ENCODE measurements at places on chromosomes 7 and 10.

- DNase-seq = no peak
Measured at GRCh38 chr7:70152313-70152712, 554.0 kb downstream of the AUTS2 start.

GRCh38 chr7:102471791-102472125 is 7.0 kb downstream of the POLR2J start:
- DNase-seq = no peak

DNA sequence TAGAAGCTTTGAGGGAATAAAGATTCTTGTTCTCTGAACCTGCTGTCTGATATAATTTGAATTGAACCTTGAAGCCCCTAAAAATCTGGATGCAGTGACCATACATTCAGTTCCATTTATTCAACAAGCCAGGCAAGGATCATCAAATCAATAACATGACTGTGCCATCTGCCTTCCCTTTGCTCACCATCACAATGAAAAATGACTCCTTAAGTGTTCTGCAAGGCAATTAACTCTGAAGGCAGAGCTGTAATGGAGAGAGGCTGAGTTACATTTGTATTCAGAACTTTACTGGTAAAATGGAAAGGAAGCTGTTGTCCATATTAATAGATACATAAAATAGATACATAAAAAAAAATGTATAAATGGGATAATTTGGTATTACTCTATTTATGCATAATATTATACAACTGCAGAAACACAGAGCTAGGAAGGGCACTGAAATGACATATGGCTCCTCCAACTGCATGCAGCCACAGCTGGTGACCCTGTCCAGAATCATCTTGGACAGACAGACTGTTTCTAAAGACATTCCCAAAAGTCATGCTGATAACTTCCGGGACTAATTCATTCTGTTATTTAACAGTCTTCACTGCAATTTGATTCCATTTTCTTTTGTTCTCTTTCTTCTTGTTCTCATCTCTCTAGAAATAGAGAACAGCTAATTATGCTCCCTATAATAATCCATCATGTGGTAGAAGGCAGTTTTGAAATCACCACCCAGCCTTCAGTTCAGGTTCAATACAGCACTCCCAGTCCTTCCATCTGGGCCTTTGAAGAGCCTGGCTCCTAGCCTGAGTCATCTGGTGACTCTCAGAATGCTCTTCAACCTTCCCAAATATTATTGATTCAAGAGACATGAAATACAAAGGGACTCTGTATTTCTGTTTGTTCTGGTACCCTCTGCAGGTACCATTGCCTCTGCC is 412.6 kb downstream of the GFRA1 start:
- DNase-seq = no peak

DNA sequence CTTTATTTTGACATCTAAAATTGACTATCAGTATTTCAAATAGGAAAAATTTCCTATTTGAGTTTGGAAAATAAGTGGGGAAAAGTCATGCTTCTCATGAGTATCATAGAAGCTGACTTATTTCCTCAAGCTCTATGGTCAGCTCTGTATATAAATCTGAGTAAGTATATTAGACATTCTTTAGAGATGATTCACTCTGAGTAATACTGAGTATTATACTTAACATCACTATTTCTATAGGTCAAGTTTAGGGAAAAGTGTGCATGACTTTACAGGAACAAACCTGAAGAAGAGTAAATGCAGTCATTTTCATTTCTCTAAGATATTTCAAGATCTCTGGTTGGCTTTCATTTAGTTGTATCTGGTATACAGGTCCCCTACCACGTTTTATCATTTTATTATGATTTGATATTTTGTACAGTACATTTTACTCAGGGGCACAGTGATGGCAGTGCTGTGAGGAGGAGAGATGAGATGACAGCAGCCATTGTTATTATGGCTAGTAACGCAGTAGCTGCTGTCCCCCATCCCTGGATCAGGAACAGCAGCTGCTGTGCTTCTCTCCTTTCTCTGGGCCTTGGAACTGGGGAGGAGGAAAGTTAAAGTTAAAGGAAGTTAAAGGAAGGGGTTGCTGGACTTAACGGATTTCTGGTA is 15.2 kb downstream of the SND1 start:
- no peak for DNase-seq

- DNase-seq = no peak
Measured at GRCh38 chr7:116122972-116123595, 87.3 kb upstream of the TES start.

GRCh38 chr7:140592964-140593671 is 47.5 kb downstream of the DENND2A start:
- DNase-seq = no peak

- no peak for DNase-seq
Measured at GRCh38 chr10:35493196-35494118, 111.7 kb upstream of the GJD4 start.

DNA sequence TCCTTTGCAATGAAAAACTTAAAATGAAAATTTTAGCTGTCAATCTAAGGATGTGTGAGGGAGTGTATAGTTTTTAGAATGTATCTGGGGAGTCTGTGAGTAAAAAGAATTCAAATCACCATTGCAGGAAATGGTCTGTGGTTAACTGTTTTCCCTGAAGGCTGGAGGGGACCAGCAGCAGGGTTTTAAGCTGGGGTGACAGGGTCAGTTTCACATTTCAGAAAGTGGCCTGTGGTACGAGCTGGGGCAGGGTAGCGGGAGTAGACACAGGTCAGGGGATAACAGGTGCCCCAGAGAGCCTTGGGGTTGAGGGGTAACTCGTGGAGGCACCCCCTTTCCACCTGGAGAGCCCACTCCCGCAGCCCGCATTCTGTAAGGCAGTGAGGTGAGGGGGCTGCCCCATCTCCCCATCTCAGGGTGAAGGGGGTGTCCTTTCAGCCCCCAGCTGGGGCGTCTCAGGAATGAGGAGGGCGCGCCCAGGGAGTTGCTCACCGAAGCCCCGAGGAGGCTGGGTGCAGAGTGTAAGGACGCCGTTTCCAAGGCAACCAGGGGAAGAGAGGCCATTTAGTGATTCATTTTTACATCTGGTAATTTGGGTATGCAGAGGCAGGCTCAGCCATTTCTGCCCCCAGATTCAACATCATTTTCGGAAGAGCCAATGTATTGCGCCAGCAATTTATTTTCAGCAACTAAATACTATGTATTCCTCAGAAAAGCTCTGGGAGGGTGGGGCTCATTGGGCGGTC is 168.9 kb downstream of the SLIT1 start:
- no peak for DNase-seq

DNA sequence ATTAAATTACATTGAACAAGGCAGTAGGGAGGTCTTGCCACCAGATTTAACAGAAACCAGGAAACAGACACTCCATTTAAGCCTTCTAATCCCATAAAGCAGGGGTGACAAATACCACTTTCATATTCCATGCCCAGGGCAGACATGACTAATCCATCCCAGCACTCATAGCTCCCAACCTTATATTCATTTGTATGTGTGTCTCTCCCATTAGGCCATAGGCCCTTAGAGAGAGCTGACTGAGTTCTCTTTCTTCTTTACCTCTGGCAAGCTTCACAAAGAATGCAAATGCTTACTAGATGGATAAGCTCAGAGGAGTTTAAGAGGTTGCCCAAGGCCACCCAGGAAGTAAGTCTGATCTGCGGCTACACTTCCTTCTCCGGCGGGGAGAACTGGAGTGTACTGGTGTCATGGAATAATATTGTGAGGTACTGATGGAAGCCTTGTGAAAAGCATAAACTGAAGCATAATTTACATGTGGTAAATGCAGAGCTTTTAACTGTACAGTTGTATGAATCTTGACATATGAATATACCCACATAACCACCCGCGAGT is 239.7 kb upstream of the HABP2 start:
- no peak for DNase-seq

DNA sequence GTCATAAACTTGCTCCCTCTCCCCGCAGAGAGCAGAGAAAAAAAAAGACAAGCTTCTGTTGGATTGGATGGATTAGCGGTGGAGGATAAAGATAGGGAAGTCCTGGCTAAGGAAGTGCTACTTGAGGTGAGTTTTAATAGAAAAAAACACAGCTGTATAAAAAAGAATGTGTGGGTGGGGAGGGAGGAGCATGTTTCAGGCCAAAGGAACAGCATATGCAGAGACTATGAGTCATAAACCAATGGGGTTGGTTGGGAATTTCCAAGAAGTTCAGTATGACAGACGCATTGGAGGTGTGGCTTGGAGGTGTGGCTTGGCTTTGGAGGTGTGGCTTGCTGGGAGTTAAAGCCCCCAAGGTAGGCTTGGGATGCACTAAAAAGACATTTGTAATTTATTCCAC is 103.0 kb upstream of the LSM8 start:
- peak; percentile 24 for DNase-seq

DNA sequence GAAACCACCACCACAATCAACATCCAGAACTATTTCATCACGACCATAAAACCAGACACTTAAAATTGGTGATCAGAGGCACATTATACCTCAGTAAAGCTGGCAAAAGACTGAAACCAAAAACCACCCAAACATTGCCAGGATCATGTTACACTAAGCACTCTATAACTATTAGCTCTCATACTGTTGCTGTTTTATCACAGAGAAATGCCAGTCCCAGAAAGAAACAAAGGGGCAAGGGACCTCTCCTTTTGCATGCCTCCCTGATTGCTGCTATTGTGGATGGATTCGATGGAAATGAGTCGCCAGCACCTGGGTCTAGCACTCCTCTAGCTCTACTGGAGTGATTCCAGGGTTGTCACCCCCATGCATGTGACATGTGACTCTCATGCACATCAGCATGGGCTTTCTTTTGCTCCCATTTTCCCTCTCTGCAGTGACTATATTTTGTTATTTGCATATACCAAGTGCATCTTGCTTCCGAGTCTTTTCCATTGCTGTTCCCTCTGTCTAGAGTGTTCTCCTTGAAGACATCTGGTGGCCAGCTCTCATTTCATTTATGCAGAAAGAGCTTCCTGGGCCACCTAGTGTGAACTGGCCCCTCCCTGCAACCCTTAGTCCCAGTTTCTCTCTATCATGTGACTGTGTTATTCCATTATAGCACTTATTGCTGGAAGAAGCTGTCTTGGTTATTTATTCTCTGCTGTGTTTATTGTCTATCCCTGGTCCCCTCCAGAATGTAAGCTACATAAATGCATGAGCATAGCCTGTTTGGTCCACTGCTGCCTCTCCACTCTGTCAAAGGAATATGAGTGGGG is 300.6 kb downstream of the PLXNA4 start:
- no peak for DNase-seq

- DNase-seq = no peak
Measured at GRCh38 chr10:4822208-4822607, 3.8 kb upstream of the AKR1E2 start.

- DNase-seq = no peak
Measured at GRCh38 chr10:60310740-60311139, 78.9 kb downstream of the ANK3 start.

DNA sequence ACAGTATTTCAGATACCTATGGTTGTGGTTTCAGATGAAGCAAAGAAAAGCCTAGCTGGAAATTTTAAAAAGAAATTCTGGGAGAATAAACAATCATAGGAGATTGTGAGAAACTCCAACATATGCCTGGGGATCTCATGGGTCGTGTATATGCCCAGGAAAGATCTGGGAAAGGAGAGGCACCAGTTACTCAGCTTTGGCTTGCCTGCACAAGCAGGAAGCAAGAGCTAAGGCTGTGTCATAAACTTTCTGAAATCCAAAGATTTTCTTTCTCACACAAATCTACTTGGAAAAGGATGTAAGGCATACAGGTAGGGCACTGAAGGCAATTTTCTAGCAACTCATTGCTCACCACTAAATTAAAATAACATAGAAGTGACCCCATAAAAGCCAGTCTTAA is 373.6 kb downstream of the CDC14C start:
- no peak for DNase-seq

DNA sequence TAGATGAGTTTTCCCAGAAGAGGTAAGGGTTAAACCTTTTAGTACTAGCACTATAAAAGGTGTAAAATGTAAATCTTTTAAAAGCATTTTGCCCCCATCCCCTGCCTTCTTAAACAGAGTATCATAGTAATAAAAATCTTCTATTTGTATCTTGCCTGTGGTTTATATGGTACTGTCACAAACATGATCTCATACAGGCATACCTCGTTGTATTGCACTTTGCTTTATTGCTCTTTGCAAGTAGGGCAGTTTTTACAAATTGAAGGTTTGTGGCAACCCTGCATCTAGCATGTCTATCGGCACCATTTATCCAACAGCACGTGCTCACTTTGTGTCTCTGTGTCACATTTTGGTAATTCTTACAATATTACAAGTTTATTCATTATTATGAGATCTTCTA is 198.8 kb upstream of the YAE1 start:
- no peak for DNase-seq

DNA sequence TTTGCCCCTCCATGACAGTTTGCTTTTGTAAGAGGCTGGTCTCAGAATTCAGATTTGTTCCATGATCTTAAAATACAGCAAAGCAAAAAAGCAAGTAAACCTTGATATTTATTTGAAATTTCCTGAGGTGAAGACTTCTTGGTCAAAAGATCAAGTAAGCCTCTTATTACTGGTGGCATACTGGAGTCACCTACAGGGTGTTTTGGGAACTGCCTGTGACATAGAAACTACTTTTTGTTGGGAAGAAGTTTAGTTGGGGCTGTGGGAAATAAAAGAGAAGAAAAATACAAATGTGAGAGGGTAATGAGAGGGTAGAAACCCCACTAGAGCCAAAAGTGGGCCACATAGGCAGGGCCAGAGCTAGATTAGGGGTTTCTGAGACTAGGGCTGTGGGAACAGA is 217.9 kb downstream of the OTUD1 start:
- DNase-seq = no peak

- DNase-seq = no peak
Measured at GRCh38 chr10:13404305-13404759, 56.2 kb upstream of the SEPHS1 start.

DNA sequence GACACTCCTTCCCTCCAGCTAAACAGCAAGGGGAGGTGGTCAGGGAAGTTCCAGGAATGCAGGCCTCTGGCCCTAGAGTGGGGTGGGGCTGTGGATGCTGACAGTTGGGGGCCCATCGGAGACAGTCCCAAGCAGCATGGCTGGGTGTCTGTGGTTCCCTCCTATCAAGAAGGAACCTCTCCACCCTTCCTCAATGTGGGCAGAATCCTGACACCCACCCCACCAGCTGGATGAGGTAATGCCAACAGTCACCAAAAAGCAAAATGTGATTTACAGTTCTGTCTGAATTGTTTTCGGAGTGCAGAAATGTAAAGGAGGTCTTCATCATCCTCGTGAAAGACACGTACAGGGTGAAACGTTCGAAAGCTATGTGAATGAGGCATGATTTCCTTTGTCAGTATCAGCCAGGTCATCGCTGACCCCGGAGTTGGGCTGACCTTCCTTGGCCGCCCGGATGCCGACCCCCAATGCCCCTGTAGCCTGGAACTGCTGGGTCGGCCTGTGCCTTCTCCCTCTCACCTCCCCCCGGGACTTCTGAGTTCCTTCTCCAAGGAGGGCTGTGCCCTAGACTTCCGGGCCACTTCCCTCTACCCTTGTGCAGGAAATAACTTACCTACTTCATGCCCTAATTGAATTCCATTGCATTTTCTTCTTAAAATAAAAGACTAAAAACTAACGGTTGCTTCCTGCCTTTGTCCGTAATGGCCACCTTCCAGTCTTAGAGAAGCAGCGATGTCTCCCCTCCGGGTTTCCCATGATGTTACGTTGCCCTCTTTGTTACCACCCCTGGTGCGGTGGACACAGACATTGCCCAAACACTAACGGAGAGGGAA is 24.5 kb downstream of the FOXK1 start:
- no peak for DNase-seq

GRCh38 chr10:34075254-34075926 is 739.7 kb downstream of the PARD3 start:
- DNase-seq = no peak

Measured in stimulated activated CD4-positive, alpha-beta T cell treated with anti-CD3 and anti-CD28 coated beads, Interleukin-4, amount 100 ng/mL, for 4 hours (primary cell).